ENCODE measurements at places on chromosomes 3 and 15. TPM values are rescaled to one million over a fixed set of nuclear protein-coding genes. Genes with fewer than 3 reads are reported as not detected.

- no peak for ATAC-seq
Measured at GRCh38 chr15:66931768-66932633, 133.4 kb upstream of the SMAD3 start.

DNA sequence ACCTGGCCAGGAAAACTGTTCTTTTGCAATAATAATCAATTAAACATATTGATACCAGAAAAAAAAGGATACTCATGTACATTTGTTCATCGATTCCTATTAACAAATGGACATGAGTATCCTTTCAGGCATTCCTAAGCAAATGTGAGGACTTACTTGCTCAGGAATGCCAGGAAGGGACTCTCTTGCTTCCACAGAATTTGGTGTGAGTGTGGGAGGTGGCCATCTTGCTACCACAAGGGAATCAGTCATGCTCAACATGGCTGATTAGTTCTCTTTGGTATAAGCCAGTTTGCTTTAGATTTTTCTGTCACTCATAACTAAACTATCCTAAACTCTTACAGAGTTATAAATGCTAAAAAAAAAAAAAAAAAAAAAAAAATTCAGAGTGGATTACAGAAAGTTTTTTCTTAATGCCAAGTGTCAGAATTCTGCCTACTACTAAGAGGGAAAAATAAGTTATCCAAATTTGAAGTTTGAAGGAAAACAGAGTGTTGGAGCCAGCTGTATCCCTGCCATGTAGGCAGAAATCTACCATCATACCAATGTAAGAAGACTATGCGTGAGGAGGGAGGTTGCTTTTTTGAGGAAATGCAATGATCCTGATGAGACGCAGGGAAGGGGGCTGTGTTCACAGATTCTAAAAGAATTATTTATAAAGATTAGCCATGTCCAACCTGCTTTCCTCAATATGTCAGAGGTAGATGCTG is 98.7 kb downstream of the PLD1 start:
- ATAC-seq, result no peak

GRCh38 chr3:160583451-160583850 is 18.1 kb upstream of the KPNA4 start:
- ATAC-seq, result no peak

DNA sequence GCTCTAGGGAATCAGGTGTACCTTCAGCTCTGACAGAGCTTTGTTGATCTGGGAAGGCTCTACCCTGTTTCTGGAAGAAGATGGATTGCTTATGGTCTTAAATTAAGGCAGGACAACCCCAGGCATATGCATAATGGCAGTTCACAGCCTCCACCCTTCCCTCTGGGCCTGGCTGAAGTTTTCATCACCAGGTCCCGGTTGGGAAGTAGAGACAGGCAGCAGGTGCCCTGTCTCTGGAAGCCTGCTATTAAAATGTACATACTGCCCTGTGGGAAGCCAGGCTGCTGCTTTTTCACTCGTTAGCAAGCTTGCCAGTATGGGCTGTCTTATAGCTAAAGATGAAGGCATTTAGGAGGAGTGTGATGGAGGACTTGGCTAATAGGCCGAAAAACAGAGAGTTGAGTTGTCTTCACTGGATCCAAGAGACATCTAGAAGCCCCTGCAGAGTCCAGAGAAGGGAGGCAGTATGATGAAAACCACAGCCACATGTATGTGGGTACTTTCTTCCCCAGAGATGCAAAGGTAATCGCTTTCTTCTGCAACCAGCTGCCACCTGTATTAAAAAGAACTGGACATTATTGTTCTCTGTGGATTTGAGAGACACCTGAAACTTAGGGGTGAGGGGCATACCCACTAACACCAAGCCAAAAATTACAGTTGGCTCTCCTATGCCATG is 34.4 kb downstream of the ABHD2 start:
- no peak for ATAC-seq

WDR6 gene
- 93.7 TPM for total RNA-seq

NTRK3 gene
- 1.2 TPM for total RNA-seq

DNA sequence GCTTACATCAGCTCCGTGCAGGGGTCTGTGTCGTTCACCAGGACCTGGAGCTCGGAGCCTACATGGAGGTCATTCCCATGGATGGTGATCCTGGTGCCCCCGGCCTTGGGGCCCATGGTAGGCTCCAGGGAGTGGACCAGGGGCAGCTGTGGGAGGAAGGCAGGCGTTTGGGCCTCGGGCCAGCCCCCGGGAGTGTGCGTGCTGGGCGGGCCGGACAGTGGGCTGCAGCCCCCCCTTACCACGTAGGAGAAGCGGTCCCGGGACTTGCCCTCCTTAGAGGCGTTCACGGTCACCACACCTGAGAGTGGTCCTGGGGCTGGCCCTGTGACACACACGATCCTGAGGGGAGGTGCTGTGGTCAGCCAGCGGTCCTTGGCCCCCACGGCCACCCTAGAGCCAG is 29.6 kb downstream of the H1-8 start:
- ATAC-seq, result no peak

DNA sequence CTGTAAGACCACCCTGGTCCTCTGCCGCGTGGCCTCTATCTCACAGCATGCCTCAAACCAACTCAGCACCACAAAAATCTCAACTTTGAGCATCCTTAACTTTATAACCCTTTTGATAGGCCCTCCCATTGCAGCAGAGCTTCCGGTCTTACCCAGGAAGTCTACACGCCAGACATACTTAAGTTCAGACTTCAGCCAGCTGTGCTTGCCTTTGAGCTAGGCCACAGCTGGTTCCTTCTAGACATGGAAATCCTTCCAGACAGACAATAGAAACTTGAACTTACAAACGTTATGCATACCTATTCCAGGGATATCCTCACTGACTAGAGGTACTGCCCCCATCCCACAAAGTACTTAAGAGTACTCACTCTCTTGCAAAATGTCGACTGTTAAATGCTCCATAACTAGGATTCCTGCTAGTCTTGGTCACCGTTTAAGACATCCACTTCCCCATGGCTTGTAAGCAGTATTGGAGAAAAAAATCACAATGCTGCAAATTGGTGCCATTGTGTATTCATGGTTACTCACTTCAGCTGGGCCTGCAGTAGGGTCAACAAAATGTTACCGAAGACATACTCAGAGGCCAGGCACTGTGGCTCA is 183.5 kb downstream of the TBL1XR1 start:
- ATAC-seq, result no peak

GRCh38 chr15:27070841-27071240 is 99.9 kb downstream of the GABRG3 start:
- ATAC-seq, result no peak

COL6A6 gene
- not detected for total RNA-seq

Measured in gastroesophageal sphincter (tissue), 4 donors.